Bronchus fibroblast of lung (primary cell): ENCODE measurements at places on chromosomes 5 and 9. TPM values are rescaled to one million over a fixed set of nuclear protein-coding genes. Genes with fewer than 3 reads are reported as not detected.

TRAF1 gene
- total RNA-seq = 3.4 and 4.0 TPM in 2 replicates

FOXD4L6 gene
- under 0.01 TPM in 1 of 2 replicates, not detected in the other for total RNA-seq

PDE6A gene
- total RNA-seq = not detected in 2 replicates

IFNB1 gene
- not detected in 2 replicates for total RNA-seq

PPP2R2B gene
- total RNA-seq = under 0.01 and 0.17 TPM in 2 replicates

CCNG1 gene
- 155 and 182 TPM in 2 replicates for total RNA-seq

SYNPO gene
- total RNA-seq = 1.0 and 1.3 TPM in 2 replicates

GNE gene
- 28.7 and 28.9 TPM in 2 replicates for total RNA-seq

IFNE gene
- total RNA-seq = 0.17 TPM in 1 of 2 replicates, not detected in the other

MACIR gene
- total RNA-seq = 4.5 and 6.4 TPM in 2 replicates

PGM5 gene
- 0.34 and 1.0 TPM in 2 replicates for total RNA-seq

ACOT12 gene
- 0.84 and 1.2 TPM in 2 replicates for total RNA-seq

NKD2 gene
- 0.30 and 1.8 TPM in 2 replicates for total RNA-seq

NR4A3 gene
- under 0.01 and 0.15 TPM in 2 replicates for total RNA-seq

PALM2AKAP2 gene
- total RNA-seq = 0.67 and 2.1 TPM in 2 replicates

HNRNPA0 gene
- total RNA-seq = 8.1 and 10.7 TPM in 2 replicates

PCYOX1L gene
- total RNA-seq = 11.7 and 13.1 TPM in 2 replicates

PRDM9 gene
- total RNA-seq = not detected in 2 replicates

STK32A gene
- under 0.01 TPM in 1 of 2 replicates, not detected in the other for total RNA-seq

CARD6 gene
- total RNA-seq = 1.8 and 2.4 TPM in 2 replicates

GGTA1 gene
- total RNA-seq = not detected in 2 replicates

WDR41 gene
- 64.2 and 73.0 TPM in 2 replicates for total RNA-seq

FAT2 gene
- total RNA-seq = not detected in 2 replicates

MYMK gene
- total RNA-seq = not detected in 2 replicates

GABRB2 gene
- total RNA-seq = not detected in 2 replicates

IL13 gene
- not detected in 2 replicates for total RNA-seq

SYK gene
- under 0.01 TPM in 1 of 2 replicates, not detected in the other for total RNA-seq

SLIT3 gene
- total RNA-seq = 0.15 and 0.34 TPM in 2 replicates

TOR1B gene
- total RNA-seq = 25.1 and 31.3 TPM in 2 replicates

GPX3 gene
- total RNA-seq = 2.4 and 2.7 TPM in 2 replicates

FOXD4L4 gene
- not detected in 2 replicates for total RNA-seq

YTHDC2 gene
- 7.3 and 9.4 TPM in 2 replicates for total RNA-seq

SOHLH1 gene
- total RNA-seq = not detected in 2 replicates

BRINP1 gene
- total RNA-seq = not detected in 2 replicates

DRD1 gene
- not detected in 2 replicates for total RNA-seq

WNK2 gene
- total RNA-seq = under 0.01 TPM in 1 of 2 replicates, not detected in the other

CNTLN gene
- total RNA-seq = 5.9 and 8.2 TPM in 2 replicates

LSM11 gene
- 1.6 and 2.2 TPM in 2 replicates for total RNA-seq

PCDHB8 gene
- total RNA-seq = not detected in 2 replicates

FCN2 gene
- total RNA-seq = not detected in 2 replicates

CER1 gene
- total RNA-seq = not detected in 2 replicates

TXNDC8 gene
- total RNA-seq = not detected in 2 replicates

GABRA1 gene
- not detected in 2 replicates for total RNA-seq

CENPH gene
- total RNA-seq = 35.8 and 44.7 TPM in 2 replicates

ATP6V1G1 gene
- 90.8 and 93.3 TPM in 2 replicates for total RNA-seq

CXCL14 gene
- not detected in 2 replicates for total RNA-seq

REEP2 gene
- total RNA-seq = 18.8 and 22.0 TPM in 2 replicates

PCDHGA3 gene
- total RNA-seq = 0.15 and 0.34 TPM in 2 replicates

LECT2 gene
- total RNA-seq = not detected in 2 replicates
